ENCODE measurements at places on chromosomes 6 and 20. TPM values are rescaled to one million over a fixed set of nuclear protein-coding genes. Genes with fewer than 3 reads are reported as not detected.

DNA sequence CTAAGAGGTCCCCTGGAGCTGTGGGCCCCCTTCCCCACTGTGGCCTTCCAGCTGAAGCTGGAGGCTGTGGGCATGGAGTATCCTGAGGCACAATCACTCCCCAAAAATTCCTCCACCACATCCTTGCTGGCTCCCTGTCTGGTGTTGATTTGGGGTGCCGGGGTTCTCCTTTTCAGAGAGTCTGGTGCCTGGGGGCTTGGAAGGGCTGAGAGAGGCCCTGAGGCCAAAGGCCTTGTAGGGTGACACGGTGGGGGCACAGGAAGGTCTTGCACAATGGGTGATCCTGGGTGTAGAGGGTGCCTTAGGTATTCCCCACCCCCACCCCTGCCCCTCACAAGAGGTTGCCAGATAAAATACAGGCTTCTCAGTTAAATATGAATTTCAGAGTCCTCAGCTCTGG lies 33.2 kb upstream of the VEGFA start:
- no peak overlapping the region for H3K27ac ChIP-seq
- H3K4me3 ChIP-seq, result no peak overlapping the region
- H3K4me1 ChIP-seq, result no peaks in the 10 kb centered on the region
- DNase-seq, result no peak
- no peaks in the 10 kb centered on the region for H3K36me3 ChIP-seq

- H3K27me3 ChIP-seq, result peaks cover 10% of the 10 kb centered on the region
- peaks cover 12% of the 10 kb centered on the region for H3K4me1 ChIP-seq
- H3K36me3 ChIP-seq, result no peaks in the 10 kb centered on the region
- no peak for DNase-seq
- H3K4me3 ChIP-seq, result peak overlapping the region; percentile 45
- no peak overlapping the region for H3K27ac ChIP-seq
Observed at GRCh38 chr20:676315-676937, 824 bp upstream of the SCRT2 start.

GRCh38 chr20:23253524-23253923 lies 97.1 kb upstream of the NXT1 start:
- H3K36me3 ChIP-seq, result no peaks in the 10 kb centered on the region
- peaks cover 19% of the 10 kb centered on the region for H3K4me1 ChIP-seq
- no peak for DNase-seq
- H3K4me3 ChIP-seq, result no peak overlapping the region
- H3K27me3 ChIP-seq, result no peaks in the 10 kb centered on the region
- no peak overlapping the region for H3K27ac ChIP-seq

DNA sequence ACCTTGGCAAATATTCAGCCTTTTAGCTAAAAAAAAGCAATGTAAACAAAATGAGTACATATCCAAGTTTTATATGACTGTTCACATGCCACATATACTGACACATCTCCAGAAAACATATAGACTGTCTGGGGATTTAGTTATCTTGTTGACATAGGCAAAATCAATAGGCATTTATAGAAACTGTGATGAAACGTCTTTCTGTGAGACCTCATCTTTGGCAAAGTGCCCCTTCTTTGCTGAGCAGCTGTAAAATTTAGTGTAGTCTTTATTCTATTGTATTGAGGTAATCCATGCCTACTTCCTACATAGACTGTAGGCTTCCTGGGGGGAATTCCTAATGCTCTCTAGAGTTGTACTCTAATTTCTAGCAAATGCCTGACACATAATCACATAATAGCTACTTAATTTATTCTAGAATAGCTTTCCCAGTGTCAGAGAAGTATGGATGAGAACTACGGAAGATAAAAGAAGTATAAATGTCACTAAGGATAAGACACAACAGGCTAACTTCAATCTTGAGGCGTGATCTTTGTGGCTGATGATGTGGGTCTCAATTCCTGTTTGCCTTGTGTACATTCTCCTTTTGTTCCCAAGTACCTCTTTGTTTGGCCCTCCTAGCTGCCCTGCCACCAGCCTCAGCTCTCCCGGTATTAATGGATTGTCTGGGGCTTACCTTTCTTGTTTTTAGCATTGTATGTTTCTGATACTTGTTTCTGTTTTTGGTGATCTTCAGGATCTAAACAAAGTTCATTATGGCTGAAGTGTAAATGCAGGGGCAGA lies 30.6 kb downstream of the PTCHD4 start:
- H3K4me1 ChIP-seq, result no peaks in the 10 kb centered on the region
- H3K36me3 ChIP-seq, result no peaks in the 10 kb centered on the region
- H3K27me3 ChIP-seq, result no peaks in the 10 kb centered on the region
- H3K27ac ChIP-seq, result no peak overlapping the region
- H3K4me3 ChIP-seq, result no peak overlapping the region

GRCh38 chr20:12641619-12642018 lies 367.2 kb upstream of the SPTLC3 start:
- H3K27me3 ChIP-seq, result no peaks in the 10 kb centered on the region
- no peaks in the 10 kb centered on the region for H3K4me1 ChIP-seq

DNA sequence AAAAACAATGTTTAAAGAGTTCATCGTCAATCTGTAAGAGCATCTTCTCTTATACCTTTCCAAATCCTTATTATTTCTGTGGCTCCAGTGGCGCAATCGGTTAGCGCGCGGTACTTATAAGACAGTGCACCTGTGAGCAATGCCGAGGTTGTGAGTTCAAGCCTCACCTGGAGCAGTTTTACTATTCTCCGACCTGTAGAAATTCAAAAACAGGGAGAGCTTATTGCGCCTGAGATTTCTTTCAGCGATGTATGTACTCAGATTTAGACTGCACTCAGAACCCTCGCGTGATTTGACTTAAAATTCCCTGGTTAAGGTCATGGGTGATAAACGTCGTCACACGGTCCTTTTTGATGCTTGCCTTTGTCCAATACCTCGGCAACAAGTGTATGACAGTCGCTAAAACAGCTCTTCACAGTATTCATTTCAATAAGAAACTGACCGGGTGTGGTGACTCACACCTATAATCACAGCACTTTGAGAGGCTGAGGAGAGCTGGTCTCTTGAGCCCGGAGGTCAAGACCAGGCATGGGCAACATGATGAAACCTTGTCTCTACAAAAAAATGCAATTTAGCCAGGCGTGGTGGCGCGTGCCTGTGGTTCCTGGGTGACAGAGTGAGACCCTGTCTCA lies 11.9 kb downstream of the GPX5 start:
- no peak overlapping the region for H3K4me3 ChIP-seq
- H3K27me3 ChIP-seq, result no peaks in the 10 kb centered on the region
- DNase-seq, result no peak

GRCh38 chr6:81808851-81809570 lies 56.5 kb upstream of the TENT5A start:
- peaks cover 20% of the 10 kb centered on the region for H3K4me1 ChIP-seq
- no peak for DNase-seq
- no peaks in the 10 kb centered on the region for H3K27me3 ChIP-seq

- no peak overlapping the region for H3K4me3 ChIP-seq
- no peak for DNase-seq
- H3K27ac ChIP-seq, result no peak overlapping the region
- no peaks in the 10 kb centered on the region for H3K4me1 ChIP-seq
- no peaks in the 10 kb centered on the region for H3K36me3 ChIP-seq
Observed at GRCh38 chr6:90068703-90069523, 174.6 kb downstream of the GJA10 start.

DNA sequence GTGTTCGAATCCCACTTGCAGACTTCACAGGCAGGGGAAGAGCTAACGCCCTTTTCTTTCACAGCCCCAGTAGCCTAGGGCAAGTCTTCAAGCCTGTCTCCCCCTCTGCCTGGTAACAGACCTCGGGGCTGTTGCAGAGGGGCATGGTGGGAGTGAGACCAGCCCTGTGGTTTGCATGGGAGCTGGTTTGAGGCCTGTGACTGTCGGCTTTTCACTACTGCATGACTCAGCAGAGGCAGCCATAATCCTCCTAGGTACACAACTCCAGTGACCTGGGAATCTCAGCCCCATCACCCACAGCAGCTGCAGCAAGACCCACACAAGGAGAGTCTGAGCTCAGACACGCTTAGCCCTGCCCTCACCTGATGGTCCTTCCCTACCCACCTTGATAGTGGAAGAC lies 55.3 kb upstream of the POPDC3 start:
- H3K4me1 ChIP-seq, result no peaks in the 10 kb centered on the region
- H3K4me3 ChIP-seq, result no peak overlapping the region
- no peaks in the 10 kb centered on the region for H3K36me3 ChIP-seq
- no peaks in the 10 kb centered on the region for H3K27me3 ChIP-seq
- H3K27ac ChIP-seq, result no peak overlapping the region

DNA sequence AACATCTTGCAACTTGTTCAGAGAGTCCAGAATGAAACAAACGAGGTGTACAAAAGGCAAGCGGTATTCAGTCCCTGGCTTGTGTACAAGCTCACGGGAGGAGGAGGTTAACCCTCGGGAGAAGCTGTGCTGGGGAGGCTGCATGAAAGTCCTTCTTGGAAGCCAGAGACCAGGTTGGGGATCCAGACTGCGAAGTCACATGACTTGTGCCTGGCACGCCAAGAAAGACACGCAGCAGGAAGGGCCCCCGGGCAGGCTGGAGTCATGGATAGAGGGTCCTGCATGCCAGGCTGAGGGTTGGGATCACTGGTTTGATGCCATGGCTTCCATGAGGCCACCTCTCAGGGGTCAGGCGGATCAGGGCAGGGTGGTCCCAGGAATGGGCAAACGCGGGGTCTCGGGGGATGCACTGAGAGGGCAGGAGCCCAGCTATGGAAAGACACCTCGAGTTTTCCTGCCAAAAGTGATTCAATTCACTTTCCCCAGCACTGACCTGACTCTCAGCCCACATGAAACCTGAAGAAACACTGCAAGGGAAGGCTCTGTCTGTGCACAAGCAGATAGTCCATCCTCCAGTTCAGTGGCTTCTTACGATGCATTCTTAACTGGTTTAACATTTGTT lies 79.4 kb downstream of the DLL1 start:
- H3K36me3 ChIP-seq, result no peaks in the 10 kb centered on the region
- H3K4me1 ChIP-seq, result no peaks in the 10 kb centered on the region
- H3K27me3 ChIP-seq, result no peaks in the 10 kb centered on the region
- no peak overlapping the region for H3K4me3 ChIP-seq
- no peak overlapping the region for H3K27ac ChIP-seq

DNA sequence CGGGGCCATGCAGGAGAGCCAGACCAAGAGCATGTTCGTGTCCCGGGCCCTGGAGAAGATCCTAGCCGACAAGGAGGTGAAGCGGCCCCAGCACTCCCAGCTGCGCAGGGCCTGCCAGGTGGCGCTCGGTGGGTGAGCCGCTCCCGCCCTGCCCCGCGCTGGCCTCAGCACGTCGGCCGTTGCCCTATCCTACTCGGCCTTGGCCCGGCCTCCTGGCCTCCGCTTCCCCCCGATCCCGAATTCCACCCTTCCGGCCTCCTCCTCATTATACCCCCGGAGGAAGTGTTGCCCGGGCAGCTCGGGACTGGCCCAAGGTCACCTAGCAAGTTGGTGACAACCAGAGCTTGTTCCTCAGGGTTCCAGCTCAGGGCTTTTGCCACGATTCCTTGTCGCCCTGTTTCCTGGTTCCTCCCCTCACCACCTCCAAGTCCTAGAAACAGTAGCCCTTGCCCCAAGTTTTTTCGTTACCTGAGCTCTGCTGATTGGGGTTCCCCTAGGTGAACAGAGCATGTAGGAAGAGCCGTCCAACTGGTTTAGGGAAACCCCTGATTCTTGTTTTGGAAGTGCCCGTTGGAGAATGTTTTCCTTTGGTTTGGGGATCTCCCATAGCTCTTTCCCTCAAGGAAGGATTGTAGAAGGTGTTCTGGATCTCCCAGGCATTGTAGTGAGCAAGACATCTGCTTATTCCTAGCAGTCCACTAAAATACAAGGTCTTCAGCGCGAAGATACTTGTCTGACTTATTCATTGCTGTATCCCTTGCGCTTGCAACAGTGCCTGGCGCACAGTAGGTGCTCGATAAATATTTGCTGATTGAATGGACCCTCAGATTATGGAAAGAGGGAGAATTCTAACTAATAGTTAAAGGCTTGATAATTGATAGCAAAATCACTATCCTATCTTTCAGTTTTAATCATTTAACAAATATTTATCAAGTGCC lies 641 bp downstream of the ARFGEF2 start:
- H3K27me3 ChIP-seq, result no peaks in the 10 kb centered on the region
- no peak for DNase-seq
- H3K4me3 ChIP-seq, result peak overlapping the region; percentile 98
- no peaks in the 10 kb centered on the region for H3K36me3 ChIP-seq
- peak overlapping the region; percentile 91 for H3K27ac ChIP-seq
- H3K4me1 ChIP-seq, result peaks cover 14% of the 10 kb centered on the region

- H3K36me3 ChIP-seq, result no peaks in the 10 kb centered on the region
- H3K27ac ChIP-seq, result peak overlapping the region; percentile 25
- DNase-seq, result no peak
- H3K4me1 ChIP-seq, result peaks cover 24% of the 10 kb centered on the region
- no peaks in the 10 kb centered on the region for H3K27me3 ChIP-seq
- H3K4me3 ChIP-seq, result no peak overlapping the region
Observed at GRCh38 chr6:169160855-169161560, 92.6 kb downstream of the THBS2 start.

DNA sequence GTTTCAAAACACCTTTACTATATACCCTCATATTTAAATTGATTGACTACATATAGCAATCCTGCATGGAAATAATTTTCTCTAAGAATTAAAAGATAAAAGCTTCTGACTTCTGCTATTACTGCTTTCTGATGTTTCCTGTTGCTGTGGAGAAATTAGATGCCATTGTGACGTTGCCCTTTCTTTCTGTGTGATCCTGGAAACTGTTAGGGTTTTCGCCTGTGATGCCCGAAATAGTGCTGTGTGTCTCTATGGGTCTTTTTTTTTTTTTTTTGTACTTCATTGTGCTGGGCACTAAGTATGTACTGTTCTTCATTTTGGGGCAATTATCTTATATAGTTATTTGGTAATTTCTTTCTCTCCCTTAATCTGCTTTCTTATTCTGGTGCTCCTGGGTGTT lies 205.0 kb downstream of the ARID1B start:
- no peaks in the 10 kb centered on the region for H3K36me3 ChIP-seq
- peaks cover 54% of the 10 kb centered on the region for H3K4me1 ChIP-seq
- no peak overlapping the region for H3K4me3 ChIP-seq

DNA sequence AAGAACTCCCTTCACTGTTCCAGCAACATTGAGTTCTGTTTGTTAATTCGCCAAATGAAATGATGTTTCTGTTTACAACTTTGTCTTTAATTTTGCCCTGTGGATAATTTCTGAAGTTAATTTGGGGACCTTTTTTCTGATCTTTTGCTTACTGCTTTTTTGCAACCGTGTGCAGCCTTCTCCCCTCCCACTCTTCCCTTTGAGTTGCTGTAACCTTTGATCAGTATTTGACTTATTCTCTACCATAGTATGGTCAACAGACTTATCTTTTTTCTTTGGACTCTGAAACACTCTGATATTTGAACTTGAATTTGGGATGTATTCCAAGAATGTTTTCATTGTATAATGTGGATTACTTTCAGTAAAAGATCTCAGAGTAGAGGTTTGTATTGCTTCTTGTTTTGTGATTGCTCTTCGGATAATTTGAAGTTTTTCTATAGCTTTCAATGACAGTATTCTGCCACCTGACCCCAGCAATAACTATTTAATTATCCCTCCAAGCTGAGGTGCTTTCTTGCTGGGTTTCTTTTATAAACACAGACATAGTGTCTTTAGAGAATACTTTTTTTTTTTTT lies 46.2 kb downstream of the LRRN4 start:
- peaks cover 20% of the 10 kb centered on the region for H3K36me3 ChIP-seq
- H3K27ac ChIP-seq, result peak overlapping the region; percentile 67
- H3K4me3 ChIP-seq, result peak overlapping the region; percentile 94

ZNF311 gene
- total RNA-seq, result 0.27 TPM

YTHDF1 gene
- total RNA-seq, result 21.8 TPM

ZC2HC1B gene
- total RNA-seq, result not detected

PRSS35 gene
- total RNA-seq, result 3.1 TPM

Measured in thoracic aorta (tissue), 2 donors.